ENCODE measurements at places on chromosomes 2 and 18. TPM values are rescaled to one million over a fixed set of nuclear protein-coding genes. Genes with fewer than 3 reads are reported as not detected.

Gene GNLY
- total RNA-seq: not detected

Gene SOWAHC
- total RNA-seq: 12.9 TPM

Gene IL1B
- total RNA-seq: not detected

Gene FHOD3
- 21.2 TPM for total RNA-seq

Gene FN1
- 28.6 TPM for total RNA-seq

Gene MALL
- 0.49 TPM for total RNA-seq

Gene DSC3
- 0.47 TPM for total RNA-seq

DNA sequence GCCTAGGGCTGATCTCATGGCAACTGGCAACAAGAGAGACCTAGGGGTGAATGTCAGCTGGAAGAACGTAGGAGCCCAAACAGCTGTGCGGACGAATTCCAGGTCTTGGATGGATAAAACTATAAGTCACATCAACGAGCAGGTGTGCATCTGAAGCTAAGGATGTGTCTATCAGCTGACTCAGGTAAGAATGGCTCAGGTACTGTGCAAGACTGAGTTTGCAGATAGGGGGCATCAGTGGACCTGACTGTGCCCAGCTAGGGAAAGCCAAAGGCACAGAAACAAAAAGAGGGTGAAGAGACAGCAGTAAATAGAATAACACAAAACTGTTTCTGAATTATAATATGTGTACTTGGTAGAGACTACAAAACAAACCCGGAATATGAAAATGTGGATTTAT lies 357.3 kb downstream of the ZEB2 start:
- DNase-seq: no peak

- DNase-seq: no peak
Observed at GRCh38 chr2:223889229-223889628, 51.8 kb upstream of the AP1S3 start.

DNA sequence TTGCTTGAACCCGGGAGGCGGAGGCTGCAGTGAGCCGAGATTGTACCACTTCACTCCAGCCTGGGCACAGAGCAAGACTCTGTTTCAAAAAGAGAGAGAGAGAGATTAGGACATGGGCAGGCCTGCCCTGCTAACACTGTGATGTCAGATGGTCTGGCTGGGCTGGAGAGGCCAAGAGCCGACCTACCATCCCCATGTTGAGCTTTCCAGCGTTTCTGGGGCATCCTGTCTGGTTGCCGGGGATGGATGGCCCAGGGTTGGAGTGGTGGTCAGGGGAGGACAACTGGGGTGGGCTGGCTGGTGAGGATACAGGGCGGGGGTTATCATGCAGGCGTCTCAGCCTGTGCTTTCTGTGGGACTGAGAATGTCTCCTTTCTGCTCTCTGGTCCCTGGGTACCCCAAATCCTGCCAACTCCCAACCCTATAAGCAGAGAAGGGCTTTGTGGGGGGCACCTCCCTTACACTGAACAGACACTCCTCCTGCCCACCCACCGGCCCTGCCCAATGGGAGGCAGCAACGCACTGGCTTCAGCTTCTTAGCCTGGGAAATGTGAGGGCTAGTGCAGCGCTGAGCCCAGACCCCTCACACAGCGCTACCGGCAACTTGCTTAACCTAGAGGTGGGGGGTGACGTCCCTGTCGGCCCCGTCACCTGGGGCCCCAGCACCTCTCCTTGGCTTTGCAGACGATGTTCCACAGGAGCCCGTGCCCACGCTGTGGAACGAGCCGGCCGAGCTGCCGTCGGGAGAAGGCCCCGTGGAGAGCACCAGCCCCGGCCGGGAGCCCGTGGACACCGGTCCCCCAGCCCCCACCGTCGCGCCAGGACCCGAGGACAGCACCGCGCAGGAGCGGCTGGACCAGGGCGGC lies 5.4 kb downstream of the SNORC start:
- DNase-seq: no peak

- DNase-seq: peak; percentile 29
Observed at GRCh38 chr2:100235098-100235497, 87.2 kb downstream of the LONRF2 start.

DNA sequence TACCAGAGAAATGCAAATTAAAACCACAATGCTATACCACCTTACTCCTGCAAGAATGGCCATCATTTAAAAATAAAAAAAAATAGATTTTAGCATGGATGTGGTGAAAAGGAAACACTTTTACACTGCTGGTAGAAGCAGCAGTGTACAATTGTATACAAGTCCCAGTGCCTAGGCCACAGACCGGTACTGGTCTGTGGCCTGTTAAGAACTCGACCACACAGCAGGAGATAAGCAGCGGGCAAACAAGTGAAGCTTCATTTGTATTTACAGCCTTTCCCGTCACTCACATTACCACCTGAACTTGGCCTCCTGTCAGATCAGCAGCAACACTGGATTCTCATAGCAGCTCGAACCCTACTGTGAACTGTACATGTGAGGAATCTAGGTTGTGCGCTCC lies 60.7 kb upstream of the DSC1 start:
- DNase-seq: no peak

DNA sequence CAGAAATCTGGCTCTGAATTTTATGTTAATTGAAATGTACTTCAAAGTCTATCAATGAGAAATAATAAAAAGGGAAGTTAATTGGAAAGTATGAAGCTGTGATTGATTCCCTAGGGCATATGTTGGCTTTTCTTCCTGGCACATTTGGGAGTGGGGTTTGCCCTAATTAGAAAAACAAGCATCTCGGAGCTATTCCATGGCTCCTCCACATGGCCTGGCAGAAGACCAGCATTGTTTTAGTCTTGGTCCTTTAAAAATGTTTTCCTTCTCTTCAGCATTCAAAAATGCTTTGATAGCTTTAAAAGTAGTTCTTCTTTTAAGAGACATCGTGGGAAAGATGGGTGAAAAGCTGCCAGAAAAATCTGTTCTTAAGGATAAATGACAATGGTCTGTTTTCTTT lies 445.5 kb upstream of the PKDCC start:
- DNase-seq: no peak

- DNase-seq: no peak
Observed at GRCh38 chr2:193824474-193824873, 1629.7 kb upstream of the TMEFF2 start.

GRCh38 chr18:45602926-45603325 lies 12.3 kb upstream of the SLC14A2 start:
- DNase-seq: no peak

- DNase-seq: no peak
Observed at GRCh38 chr2:56502616-56503015, 318.8 kb downstream of the CCDC85A start.

- no peak for DNase-seq
Observed at GRCh38 chr2:138618971-138619370, 117.4 kb downstream of the SPOPL start.

GRCh38 chr18:43887491-43887890 lies 610.2 kb upstream of the SYT4 start:
- no peak for DNase-seq

DNA sequence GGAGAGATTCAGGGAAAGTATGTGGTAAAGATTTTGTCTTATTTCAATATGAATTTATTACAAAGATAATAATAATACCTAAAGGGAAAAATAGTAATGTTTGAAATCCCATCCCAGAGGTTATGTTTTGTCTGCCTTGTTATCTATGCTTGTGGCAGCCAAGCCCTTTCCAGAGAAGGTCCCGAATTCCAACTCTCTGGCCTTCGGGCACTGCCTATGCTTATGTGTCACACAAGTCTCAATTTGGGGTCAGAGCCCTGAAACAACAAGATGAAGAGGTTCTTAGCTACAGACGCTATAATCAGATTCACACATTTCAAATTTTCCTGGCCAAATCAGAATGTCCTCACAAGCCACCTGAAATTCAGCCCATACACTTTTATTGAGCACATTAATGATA lies 59.9 kb downstream of the DNER start:
- DNase-seq: no peak

- peak; percentile 76 for DNase-seq
Observed at GRCh38 chr2:240453461-240454105, 18.1 kb downstream of the GPC1 start.

DNA sequence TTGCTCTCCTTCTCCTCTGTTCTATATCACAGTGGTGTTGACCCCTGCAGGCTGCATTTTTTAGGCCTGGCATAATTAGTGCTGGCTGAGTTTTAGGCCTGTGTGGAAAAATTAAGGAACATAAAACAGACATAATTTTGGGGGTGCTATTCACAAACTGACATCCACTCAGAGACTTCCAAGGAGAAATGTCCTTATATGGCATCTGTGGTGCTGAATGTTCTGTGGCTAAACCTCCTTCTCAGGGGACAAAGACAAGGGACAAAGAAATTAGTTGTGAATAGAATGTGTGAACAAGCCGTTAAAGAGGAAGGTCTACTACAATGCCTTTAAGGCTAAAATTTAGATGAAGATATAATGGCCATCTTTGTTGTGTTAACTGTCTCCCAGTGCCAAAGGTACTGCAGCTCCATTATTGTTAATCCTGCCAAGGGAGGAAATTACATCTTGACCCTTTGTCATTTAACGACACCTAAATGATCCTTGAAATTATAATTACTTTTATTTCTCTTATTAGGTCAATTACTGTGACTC lies 870.0 kb upstream of the CHAC2 start:
- no peak for DNase-seq

All from glutamatergic neuron (in vitro differentiated cells).